ENCODE measurements at places on chromosomes 1 and 21.

DNA sequence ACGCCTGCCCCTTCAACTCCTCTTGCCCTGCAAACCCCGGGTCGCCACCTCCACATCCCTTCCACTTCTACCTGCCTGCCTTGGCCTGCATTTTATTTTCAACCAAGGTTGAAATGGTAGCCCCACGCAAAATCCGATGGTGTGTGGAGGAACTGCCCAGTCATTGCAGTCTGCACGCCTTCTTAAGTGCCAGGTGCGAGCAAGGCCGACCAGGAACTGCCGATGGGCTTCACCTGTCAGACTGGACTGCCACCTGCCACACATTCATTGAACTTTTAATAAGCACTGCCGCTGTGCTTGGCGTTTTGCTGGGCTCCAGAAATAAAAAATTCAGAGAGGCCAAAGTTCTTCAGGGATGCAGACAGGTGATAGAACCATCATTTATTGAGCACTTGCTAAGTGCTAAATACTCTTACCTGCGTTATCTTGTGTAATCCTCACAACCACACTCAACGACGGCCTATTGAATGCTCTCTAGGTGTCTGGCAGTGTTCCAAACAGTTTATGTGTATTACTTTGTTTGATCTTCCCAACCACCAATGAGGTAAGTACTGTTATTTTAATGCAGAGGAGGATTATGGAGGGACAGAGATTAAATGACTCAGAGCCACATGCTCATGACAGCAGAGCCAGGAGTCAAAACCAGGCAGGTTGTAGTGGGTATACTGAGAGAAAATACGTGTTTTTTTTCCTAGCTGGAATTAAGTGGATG is 36.2 kb downstream of the CACHD1 start:
- DNase-seq = no peak

GRCh38 chr1:57082711-57083439 is 117.1 kb upstream of the C8B start:
- no peak for DNase-seq

DNA sequence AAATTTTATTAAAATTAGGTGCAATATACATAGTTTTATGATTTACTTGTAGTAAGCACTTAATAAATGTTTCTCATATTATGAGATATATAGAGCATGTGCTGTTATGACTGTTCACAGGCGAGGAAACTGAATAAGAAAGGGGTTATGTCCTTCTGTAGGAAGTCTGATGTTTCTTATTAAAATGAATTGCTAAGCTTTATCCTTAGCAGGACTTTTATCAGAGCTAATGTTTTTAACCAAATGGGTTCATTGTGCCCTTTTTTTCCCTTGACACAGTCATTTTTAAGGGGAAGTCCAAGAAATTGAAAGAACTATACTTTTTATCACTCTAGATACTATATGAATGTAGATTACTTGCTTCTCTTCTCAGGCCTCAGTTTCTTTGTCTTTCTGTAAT is 285.2 kb downstream of the PTPRC start:
- DNase-seq = no peak

DNA sequence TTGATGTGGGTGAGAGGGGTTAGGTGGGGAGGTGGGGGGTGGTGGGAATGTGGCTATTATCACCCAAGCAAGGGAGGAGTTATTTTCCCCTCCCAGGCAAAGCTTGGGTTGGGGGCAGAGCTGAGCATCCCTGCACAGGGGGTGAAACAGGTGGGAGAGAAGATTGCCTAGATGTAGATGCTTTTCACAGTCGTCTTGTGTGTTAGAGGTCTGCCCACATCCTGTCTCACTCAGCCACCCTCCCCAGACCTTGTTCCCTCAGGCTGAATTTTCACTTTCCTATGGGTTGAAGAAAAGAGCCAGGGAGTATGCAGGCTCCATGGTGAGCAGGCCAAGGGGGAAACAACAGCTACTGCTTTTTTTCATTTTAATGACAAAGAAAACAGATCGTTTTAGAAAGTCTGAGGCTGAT is 223.5 kb downstream of the KIF26B start:
- no peak for DNase-seq

DNA sequence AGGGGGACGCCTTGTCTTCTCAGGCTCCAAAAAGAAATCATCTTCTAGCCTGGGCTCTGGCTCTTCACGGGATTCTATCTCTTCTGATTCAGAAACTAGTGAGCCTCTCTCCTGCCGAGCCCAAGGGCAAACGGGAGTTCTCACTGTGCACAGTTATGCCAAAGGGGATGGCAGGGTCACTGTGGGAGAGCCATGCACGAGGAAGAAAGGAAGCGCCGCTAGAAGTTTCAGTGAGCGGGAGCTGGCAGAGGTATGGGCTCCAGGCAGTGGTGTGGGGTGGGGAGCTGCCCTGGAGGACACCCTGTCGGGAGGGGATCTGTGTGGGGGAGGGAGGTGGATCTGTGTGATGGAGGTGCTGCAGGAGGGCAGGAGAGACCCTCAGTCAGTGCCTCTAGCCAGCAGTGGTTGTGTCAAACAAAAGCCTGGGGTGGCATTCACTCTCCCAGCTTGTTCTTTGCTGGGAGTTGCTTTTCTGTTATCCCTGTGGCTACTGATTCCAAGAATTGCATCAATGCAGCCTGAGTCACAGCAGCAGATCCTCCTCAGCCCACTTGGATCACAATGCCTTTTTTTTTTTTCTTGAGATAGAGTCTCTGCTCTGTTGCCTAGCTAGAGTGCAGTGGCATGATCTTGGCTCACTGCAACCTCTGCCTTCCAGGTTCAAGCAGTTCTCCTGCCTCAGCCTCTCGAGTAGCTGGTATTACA is 21.8 kb downstream of the KDM4A start:
- DNase-seq = no peak

- DNase-seq = no peak
Observed at GRCh38 chr21:33254766-33255165, 11.4 kb upstream of the IL10RB start.

- no peak for DNase-seq
Observed at GRCh38 chr1:94022471-94023189, 98.3 kb downstream of the ABCA4 start.

DNA sequence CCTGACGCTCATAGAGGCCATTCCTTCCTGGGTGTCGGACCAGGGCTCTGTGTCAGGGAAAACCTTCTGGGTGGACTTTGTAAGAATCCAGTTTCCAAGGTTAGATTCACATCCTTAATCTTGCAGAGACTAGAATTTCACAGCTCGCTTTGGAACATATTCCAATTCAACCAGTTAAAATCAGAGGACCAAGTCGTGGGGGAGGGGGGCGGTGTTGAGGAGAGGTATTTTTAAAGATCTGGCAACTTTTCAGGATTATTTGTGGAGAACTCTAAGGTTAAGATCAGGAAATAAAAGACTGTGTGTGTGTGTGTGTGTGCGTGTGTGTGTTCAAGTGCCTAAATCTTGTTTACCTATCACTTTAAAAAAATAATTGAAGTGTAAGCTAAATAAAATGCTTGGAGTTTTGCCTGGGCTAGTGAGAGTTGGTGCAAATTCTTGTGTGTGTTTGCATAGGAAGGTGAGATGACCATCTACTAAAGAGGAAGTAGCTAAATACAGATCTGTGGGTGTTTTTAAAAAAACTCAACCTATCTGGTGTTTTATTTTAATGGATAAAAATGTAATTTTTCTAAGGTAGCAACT is 21.8 kb downstream of the TENT5C start:
- no peak for DNase-seq

GRCh38 chr1:173258479-173259264 is 51.5 kb upstream of the TNFSF4 start:
- DNase-seq = no peak

DNA sequence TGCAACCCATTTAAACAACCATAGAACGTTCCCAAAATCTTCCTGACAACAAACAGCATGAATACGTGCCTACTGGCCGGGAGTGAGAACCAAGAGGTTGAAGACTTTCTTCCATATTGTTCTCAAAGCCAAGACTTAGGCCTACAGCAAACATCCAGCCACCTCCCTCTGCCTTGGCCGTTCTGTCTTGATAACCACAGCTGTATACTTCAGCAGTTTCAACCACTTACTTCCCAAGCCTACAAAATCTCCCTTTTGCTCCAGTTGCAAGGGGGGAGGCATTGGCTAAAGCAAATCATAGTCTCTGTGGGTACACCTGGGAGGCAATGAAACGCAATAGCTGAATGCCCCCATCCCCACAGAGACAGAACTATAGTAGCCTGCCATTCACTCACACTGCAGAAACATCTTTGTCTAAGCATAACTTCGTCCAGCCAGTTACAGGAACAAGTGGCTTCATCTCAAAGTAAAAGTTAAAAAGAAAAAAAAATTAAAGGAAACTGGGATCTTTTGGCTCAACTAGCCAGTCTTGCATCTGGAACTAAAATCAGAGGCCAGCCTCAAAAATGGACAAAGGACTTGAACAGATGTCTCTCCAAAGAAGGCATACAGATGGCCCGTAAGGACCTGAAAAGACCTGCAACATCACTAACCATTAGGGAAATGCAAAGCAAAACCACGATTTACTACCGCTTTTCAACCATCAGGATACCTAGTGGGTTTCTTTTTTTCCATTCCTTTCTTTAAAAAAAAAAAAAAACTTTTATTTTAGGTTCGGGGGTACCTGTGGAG is 186.0 kb downstream of the PSMG1 start:
- no peak for DNase-seq

GRCh38 chr1:176164014-176164678 is 42.9 kb downstream of the COP1 start:
- DNase-seq = no peak

- no peak for DNase-seq
Observed at GRCh38 chr1:17191990-17192242, 13.0 kb upstream of the PADI1 start.

DNA sequence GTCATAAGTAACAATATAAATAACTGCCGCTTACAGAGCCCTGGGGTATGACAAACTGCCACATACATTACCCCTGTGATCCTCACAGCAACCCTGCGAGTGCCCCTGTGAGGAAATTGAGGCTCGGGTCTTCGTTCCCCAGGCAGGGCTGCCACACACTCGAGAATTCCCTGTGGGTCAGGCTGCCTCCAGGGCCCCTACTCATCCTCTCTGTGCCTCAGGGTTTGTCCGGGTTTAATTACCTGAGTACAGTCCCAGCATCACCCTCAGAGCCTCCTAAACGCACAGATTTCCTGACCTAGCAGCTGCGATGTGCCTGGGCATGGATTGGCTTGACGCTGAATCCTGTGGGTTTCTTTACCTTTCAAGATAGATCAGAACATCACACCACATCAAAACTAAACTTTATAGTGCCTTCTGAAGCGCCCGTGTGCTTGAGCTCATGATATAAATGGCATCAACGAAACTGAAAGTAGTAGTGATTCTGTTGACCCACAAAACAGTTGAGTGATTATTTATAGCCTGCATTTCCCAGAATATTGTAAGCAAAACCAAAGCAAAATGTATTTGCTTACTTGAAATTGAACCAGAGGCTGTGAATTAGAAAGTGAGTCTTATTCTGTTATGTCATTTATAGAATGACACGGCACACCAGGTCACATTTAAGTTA is 14.0 kb downstream of the SLC37A1 start:
- no peak for DNase-seq

DNA sequence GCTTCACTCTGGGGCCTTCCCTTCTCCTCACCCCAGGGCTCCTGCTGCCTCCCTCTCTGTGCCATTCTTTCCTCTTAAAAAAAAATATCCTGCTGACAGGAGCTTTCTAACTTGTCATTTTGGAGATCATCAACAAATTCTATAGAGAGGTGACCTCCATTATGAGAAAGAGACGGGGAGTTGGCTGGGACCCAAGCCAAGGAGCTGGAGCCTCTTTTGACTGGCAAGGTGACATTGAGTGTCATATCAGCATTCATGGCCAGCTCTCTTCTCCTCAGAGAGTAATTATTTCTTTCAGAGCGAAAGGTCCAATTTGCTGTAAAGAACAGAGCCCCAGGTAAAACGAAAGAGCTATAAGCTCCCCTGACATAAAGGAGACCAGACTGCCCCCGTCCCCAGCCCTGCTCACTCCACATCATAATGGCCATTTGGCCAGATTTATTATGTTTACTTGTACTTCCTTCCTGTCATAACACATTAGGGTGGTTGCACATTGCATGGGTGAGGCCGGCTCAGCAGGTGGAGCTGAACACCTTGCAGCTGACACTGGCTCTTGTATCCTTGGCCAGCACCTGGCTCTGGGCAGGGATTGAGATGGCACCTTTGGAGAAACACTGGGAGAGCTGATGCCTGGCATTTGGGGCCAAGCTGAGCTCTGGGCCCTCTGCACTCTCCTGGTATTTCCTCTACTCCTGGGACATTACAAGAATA is 404.0 kb upstream of the VAMP3 start:
- no peak for DNase-seq

DNA sequence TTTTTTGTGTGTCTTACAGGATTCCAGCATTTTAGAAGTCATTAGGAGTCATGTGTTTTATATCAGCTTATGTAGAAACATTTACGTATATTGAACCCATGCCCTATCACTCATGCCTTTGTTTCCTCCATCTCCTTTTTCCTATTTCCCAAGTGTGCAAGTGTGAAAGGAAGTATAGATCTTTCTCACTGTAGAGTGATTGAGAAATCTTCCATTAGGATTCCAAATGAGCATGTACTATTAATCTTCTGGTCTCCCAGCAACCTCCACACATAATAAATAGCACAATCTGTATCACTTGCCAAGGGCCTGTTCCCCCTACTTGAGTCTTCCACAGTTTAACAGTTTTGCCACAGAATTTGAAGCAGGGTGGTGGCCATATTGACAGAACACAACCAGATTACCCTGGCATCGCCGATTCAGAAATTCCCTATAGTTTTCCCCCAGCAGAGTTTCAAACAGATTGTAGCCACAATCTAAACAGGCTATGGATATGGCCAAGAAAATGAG is 1052.8 kb downstream of the TTLL7 start:
- no peak for DNase-seq

DNA sequence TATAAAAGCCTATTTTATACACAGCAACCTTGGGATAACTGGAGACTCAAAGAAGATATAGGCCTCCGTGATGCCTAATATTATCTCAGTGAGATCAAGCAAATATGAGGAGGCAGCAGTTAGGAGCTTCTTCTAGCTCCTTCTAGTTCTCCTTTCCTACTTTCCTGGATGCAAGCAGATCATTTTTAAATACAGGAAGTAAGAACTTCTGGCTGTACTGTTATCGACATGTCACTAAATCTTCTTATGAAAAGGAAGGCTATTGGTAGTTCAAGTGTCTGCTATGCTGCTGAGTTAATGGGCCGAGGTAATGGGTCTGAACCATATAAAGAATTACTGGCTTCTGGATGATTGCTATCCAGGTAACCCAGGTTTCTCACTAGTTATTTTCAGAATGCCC is 15.9 kb downstream of the HSPA13 start:
- DNase-seq = no peak

Data from liver (tissue), 10 donors.